ENCODE measurements at places on chromosomes 5 and 9.
A peak's percentile ranks its signal among the peaks of the same experiment; 100 is the strongest.

DNA sequence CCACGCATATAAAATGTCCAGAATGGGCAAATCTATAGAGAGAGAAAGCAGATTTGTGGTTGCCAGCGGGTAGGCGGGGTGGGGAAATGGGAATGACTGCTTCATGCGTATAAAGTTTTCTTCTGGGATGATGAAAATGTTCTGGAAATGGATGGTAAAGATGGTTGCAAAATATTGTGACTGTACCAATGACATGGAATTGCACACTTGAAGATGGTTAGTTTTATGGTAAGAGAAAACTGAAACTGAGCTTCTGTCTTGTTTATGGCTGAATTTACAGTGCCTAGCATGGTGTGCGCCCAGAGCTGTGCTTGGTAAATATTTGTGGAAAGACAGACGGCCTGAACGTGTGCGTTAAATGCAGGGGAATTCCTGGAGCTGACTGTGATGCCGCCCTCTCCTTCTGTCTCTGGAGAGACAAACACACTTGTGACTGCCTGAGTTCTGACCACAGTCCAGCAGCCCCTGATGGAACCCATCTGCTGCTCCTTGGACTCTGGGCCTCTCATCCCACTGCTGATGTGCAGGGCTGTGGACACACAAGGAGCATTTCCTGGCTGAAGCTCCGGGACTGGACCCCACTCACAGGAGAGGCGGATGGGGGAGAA is 8.6 kb upstream of the PTGES start:
- peak; percentile 18 for DNase-seq

- no peak for DNase-seq
Observed at GRCh38 chr5:72300590-72301339, 19.3 kb downstream of the MRPS27 start.

- peak; percentile 6 for DNase-seq
Observed at GRCh38 chr5:81572201-81572600, 178.3 kb upstream of the ACOT12 start.

DNA sequence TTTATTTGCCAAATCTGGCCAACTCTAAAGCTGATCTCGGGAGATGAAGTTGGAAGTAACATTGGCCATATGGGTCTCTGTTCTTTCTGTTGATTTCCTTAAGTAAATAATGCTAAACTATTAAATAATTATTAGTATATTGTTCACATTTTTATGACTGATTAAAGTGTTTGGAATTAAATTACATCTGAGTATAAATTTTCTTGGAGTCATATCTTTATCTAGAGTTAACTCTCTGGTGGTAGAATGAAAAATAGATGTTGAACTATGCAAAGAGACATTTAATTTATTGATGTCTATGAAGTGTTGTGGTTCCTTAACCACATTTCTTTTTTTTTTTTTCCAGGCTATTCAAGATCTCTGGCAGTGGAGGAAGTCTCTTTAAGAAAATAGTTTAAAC is 9.3 kb upstream of the FGF18 start:
- DNase-seq = no peak

- no peak for DNase-seq
Observed at GRCh38 chr9:72151104-72151503, 1.9 kb downstream of the GDA start.
